NCI-H446 treated with DMSO at 0.1 percent for 48 hours (cell line): ENCODE measurements at places on chromosomes 2 and 18.

- no peak for DNase-seq
Observed at GRCh38 chr2:114727012-114727411, 284.6 kb downstream of the DPP10 start.

DNA sequence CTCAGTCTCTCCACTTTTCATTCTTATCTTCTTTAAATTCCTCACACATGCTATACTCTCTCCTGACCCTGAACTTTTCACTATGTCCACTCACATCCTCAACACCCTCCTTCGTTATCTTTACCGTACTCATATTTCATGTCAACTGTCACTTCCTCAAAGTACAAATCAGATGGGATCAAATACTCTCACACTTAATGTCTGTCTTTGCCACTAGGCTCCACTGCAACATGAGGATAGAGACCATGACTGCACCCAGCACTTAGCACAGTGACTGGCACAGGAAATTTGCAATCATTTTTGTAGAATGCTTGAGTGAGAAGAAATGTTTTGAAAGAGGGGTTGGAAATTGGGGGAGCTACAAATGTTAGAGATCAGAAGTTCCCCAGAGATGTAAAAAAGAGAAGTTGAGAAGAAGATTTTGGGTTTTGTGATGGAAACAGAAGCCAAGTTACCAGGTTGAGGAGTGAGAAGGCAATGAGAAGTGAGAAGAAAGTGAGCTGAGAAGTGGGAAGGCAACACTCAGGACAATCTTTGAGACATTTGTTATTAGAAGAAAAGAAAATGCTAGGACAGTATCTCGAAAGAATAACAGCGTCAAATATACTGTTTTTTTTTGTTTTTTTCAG, 87.0 kb downstream of the CCDC141 start:
- no peak for DNase-seq

- no peak for DNase-seq
Observed at GRCh38 chr2:101223814-101224231, 28.9 kb upstream of the CNOT11 start.

GRCh38 chr2:184210329-184210728, 388.0 kb upstream of the ZNF804A start:
- DNase-seq = no peak

- DNase-seq = no peak
Observed at GRCh38 chr2:218032336-218033171, 29.8 kb upstream of the TNS1 start.

DNA sequence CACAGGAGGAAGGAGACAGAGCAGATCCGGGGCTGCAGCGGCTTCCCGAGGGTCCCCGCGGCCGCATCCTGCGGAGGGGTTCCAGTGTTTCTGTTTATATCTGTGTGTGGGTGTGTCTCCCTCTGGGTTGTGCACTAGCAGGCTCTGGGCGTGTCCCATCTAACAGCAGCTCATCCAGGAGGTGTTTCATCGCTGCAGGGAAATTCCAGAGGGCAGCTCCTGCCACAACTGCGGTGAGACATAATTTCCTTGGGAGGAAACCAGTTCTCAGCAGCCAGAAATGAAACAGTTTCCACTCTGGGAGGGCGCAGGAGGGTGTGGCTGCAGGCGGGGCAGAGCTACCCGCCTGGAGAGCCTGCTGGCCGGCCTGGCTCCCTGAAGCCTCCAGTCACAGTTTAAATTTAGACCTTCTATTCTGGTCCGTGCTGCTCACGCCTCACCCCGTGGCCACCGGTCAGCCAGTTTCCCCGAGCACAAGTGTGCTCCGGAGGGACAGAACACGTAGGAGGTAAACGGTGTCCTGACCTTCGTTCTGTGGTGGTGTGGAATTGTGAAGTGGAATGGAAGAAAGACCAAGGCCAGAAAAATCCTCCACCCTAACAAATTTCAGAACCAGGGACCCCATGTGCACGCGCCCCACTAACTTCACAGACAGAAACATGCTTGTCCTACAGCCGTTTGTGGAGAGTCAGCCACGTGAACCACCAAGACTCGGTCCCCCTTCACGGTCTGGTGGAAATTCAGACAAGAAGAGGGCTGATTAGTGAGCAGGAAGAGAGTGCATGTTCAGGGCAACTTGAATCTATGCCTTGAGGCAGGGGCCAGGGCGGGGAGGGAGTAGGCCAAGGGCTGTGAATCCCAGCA, 50.2 kb downstream of the TEX44 start:
- DNase-seq = no peak

DNA sequence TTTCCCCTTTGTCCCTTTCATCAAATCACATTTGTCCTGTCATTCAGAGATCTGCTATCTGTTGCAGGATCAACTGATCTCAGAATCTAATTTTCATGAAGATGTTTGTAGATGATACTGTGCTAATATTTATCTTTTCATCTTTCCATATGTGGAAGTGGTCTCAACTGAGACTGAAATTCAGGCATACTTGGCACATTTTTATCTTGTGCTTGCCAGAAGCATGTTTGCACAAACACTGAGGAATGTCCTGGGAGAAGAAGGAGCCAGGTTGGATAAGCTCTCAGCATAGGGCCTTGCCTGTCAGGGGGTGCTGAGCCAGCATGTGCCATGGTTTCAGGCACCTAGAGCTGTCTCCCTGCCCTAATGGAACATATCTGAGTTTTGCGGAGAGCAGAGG, 24.5 kb upstream of the MMADHC start:
- peak; percentile 65 for DNase-seq

GRCh38 chr2:168455645-168456520, at the start of gene CERS6:
TSS of gene CERS6 (plus strand) at chr2:168456272. CDS start at chr2:168456449, 177 bp downstream.
- peak; percentile 74 for DNase-seq

GRCh38 chr2:200340508-200341224, 34.2 kb downstream of the SPATS2L start:
- DNase-seq = no peak

GRCh38 chr2:204015118-204015843, 78.7 kb downstream of the ICOS start:
- no peak for DNase-seq
